ENCODE measurements at places on chromosomes 11 and 22.

GRCh38 chr11:2399488-2400068 lies 972 bp upstream of the TSSC4 start:
- peak; percentile 58 for DNase-seq

DNA sequence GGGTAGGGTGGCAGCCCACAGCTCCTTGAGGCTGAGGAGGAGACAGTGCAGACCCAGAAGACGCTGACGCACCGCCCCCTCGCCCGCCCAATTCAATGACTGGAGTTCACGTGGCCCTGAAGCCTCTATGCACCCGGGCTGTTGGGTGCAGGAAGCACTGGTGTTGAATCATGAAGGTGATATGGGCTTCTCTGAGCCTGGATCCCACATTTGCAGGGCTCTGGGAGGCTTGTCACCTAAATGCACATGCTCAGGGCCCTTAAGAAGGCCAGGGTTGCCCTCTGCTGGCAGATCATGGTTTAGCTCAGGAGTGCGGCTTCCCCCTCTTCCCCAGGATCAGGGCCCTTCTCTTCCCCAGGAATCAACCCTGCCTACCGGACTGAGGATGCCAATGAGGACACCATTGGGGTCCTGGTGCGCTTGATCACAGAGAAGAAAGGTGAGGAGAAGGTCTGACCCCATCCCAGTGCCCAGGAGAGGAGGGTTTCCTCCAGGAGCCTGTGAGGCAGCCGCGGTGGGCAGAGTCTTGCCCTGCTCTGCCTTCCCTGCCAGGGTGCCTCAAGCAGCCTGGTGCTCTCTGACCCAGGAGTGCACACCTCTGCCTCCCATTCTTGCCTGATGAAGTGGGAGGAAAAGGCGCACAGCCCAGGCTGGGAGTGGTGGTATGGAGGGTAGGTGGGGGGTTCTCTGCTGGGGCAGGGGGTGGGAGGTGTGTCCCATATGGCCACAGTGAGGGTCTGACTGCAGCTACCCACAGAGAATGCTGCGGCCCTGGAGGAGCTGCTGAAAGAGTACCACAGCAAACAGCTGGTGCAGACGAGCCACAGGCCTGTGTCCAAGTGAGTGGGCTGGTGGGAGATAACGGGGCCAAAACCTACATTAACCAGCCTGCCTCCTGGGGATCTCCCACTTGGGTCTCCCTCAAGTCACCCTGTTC lies 17.5 kb downstream of the RELT start:
- DNase-seq, result peak; percentile 90

GRCh38 chr11:71139516-71140205 lies 112.7 kb downstream of the SHANK2 start:
- no peak for DNase-seq

GRCh38 chr22:49770547-49771265 lies 57.0 kb downstream of the BRD1 start:
- DNase-seq, result no peak

DNA sequence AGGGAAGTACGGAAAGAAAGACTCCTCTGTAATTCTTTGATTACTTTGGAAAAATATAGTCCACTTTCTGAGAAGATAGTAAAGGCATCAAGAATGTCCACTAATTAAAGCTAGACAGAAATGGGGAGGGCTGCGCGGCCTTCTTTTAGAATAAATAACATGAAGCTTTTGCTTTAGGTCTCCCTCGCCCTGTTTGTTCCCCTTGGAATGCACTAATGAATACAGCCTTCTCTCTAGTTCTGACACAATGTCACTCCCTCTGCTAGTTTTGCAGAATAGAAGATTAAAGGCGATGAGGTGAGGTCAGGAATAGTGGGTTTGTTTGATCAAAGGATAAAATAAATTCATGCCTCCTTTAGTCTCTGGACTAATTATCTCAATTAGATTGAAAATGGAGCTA lies 543.9 kb downstream of the OPCML start:
- no peak for DNase-seq

DNA sequence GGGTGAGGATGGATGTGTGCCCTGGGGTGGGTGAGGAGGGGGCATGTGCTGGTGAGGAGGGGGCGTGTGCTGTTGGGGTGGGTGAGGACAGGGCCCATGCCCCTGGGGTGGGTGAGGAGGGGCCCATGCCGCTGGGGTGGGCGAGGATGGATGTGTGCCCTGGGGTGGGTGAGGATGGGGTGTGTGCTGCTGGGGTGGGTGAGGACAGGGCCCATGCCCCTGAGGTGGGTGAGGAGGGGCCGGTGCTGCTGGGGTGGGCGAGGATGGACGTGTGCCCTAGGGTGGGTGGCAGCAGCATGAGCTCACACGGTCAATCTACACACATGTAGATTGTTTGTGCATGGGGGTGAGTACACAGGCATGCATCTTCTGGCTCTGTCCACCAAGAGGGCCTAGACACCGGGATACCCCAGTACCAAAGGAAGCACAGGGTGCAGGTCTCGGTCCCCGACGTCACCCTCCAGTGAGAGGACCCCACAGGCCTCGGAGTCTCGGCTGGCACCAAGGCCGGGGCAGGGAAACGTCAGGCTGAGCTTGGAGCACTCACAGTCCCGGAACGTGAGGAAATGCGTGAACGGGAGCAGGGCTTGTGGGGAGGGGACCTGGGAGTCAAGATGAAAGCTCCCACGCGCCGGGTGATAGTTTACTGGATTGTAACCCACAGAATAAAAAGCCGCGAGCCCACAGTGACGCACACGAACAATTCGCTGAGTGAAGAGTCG lies 37.4 kb upstream of the TOLLIP start:
- DNase-seq, result no peak

DNA sequence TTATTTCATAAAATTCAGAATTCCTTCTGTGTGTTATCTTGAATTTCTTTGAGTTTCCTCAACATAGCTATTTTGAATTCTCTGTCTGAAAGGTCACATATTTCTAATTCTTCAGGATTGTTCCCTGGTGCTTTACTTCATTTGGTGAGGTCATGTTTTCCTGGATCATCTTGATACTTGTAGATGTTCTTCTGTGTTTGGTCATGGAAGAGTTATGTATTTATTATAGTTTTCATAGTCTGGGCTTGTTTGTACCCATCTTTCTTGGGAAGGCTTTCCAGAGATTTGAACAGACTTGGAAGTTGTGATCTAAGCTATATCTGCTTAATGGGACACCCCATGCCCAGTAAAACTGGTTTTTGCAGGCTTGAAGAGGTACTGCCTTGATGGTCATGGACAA lies 149.6 kb downstream of the METTL15 start:
- DNase-seq, result peak; percentile 42

GRCh38 chr11:128572965-128573364 lies 14.4 kb downstream of the ETS1 start:
- DNase-seq, result no peak

DNA sequence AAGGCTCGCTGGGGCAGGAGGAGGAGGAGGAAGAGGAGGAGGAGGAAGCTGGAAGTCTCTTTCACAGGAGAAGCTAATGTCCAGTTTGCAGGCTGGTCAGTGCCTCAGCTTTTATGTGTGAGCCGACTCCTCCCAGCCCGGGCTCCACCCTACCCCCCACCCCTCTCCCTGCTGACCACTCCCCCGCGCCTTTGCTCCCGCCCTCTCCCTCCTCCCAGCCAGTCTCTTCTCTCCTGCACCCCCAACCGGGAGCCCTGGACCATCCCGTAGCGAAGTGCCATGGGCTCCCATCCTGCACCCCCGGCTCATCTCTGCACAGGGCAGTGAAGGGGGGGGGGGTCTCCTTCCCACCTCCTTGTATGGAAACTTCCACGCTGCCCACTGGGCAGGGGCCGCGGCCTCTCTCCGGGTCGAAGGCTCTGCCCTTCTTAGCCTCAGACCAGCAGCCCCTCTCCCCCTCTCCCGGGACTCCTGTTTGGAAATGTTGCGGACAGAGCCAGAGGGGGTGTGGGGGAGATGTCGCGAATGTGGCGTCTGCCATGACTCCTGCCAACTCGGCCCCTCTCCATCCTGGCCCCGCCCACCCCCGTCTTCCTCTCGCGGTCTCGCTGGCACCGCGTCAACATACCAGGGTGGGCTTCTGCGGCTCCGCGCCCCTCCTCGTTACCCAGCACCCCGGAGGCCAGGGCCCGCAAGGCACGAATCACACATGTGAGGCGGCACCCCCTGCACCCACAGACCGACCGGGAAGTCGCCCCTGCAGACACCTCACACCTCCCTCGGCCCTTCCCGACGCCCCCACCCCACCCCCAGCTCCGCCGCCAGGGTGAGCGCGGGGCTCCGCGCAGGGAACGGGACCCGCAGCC lies 1.8 kb downstream of the IGF2 start:
- peak; percentile 87 for DNase-seq

DNA sequence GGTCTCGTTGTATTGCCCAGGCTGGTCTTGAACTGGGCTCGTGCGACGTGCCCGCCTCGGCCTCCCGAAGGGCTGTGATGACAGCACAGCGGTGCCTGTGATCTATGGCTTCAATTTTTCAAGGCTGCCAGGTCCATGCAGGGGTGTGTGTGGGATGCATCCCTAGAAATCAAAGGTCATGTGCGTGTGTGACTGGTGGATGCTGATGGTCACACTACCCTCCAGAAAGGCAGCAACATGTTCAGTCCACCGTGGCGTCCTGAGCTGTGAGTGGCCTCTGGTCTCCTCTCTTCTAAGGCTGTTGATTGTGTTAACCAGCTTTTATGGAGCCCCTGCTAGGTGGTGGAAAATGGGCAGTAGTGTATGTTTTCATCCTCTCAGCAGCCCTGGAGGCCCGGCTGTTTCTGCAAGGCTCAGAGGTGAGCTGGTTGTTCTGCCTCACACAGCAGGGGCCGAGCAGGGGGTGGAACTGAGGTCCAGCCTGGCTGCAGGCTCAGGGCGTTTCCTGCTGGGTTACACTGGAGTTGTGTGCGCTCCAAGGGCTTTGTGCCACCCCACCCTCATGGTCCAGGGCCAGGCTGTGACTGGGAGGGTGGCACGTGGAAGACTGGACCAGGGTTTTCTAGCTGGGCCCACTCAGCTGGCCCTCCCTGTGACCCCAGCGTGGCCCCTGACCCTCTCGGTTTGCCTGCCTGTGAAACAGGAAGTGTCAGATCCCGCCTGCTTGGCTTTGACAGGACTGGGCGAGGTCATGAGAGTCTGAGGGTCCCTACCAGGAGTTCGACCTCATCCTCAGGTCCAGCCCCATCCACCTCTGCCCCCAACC lies 7.7 kb downstream of the BIK start:
- peak; percentile 50 for DNase-seq

DNA sequence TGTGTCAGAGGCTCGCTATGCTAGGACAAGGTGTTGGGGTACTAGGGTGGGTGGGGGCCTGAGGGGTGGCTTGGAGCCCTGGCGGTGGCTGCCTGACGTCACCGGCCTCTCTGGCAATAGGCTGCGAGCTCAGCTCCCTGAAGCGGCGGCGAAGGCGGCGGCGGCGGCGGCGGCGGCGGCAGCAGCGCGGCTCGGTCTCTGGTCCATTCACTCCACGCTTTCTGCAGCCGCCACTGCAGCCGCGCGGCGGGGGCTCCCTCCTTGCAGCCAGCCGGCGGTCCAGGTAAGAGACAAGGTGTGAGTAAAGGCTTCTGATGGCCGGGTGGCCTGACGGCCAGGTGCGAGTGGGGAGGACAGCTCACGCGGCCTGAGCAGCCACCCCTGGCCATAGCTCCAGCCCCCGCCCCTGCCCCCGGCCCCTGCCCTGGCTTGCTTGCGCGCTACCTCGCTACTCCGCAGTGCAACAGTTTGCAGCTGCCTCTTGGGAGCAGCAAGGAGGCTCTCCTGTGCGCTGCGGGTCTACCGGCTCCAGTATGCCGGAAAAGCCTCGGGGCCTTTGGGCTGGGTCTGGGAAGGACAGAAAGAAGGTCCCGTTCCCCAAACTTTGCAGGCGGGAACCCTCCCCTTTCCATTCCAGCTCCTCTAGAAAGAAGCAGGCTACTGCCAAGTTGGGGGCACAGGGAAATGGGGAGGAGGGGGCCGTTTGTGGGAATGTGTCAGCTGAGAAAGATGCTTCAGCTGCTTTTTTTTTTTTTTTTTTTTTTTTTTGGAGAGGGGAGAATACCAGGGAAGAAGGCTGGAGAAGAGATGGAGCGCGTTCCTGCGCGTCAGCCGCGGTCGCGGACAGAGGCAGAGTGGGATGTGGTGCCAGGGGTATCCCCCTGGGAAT lies at the start of gene C11orf87:
Gene C11orf87, plus strand, starts transcription at position 210 of the 889 bp plus-strand sequence. CDS start 1,444 bp downstream, outside the sequence.
- DNase-seq, result peak; percentile 5

DNA sequence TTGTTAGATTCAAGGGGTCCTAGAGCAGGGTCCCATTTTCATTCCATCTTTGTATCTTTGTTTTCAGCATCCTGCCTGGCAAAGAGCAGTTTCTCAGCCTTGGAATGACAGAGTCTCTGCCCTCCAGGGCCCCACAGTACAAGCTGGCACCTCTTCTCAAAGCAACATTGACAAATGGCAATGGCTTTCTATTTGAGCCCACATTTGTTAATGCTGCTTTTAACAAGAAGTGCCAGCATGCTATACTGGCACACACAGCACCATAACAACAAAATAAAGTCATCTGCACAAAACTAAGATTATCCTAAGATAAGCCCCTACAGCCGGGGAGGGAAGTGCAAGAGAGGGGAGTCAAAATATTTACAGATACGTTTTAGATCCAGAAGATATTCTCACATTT lies 309.7 kb upstream of the C11orf87 start:
- DNase-seq, result no peak

- peak; percentile 52 for DNase-seq
These were observed 99.4 kb upstream of the AKIP1 start for GRCh38 chr11:8811571-8811970.

GRCh38 chr11:65493367-65494176 lies 5.3 kb upstream of the MALAT1 start:
- DNase-seq, result peak; percentile 96

- no peak for DNase-seq
These were observed 69.9 kb downstream of the SLC5A12 start for GRCh38 chr11:26651916-26652315.

All from choroid plexus epithelial cell (primary cell).